ENCODE measurements at places on chromosomes 11 and 22.

GRCh38 chr11:41308286-41308685, 151.2 kb downstream of the LRRC4C start:
- DNase-seq: no peak

DNA sequence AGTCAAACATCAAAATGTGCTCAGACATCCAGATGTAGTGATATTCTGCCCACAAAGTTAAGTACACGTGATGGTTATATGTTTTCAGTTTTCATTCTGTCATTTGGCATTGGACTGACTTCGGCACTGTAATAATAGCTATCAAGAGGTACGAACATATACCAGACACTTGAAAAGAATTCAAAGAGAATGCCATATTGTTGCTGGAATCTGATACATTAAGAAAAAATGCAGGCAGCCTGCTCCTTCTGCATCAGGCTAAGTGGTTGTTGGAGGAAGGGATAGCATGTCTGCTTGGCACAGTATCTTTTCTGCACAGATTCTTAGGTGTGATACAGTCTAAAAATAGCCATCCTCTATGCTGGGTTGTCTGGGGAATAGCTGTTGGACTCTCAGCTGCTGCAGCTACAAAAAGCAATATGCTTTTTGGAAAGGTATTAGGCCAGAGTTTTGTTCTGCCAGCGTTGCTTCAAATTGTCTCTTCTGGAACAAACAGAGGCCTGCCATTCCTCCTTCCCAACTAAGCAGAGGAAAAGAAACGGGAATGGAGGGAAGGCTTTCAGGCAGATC, 892.6 kb downstream of the TBC1D22A start:
- no peak for DNase-seq

DNA sequence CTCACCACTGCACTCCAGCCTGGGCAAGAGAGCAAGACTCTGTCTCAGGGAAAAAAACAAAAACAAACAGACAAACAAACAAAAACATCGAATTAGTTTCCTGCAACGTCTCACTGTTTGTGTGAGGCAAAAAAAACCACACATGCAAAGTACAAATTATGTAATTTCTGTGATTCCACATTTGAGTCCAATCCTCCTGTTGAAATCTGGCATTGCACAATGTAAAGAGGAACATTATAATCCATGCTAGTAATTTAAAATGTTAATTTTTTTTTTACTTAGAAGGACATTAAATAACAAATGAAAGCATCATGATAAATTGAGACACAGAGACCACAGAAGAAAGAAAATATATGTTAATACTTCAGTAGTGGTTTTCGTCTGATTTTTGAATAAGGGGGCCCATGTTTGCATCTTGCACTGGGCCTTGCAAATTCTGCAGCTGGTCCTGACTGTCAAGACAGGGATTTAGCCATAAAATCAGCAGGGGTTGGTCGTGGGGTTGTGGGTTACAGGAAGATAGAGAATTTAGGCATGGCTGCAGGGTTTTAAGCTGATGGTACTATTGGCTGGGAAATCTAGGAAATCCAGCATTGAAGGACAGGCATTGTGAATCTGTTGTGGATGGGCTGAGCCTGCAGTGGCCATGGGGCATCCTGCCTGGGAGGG, 102.6 kb upstream of the ALDH3B2 start:
- no peak for DNase-seq

GRCh38 chr11:69864686-69865661, 45.8 kb upstream of the FGF3 start:
- no peak for DNase-seq

- DNase-seq: no peak
Measured at GRCh38 chr11:3632070-3632660, 9.6 kb downstream of the ART5 start.

GRCh38 chr11:64358907-64359711, at the start of gene RPS6KA4:
TSS of gene RPS6KA4 (plus strand) at chr11:64359162. CDS start at chr11:64359236, 74 bp downstream.
- peak; percentile 69 for DNase-seq

GRCh38 chr11:134841972-134842371, 429.9 kb upstream of the B3GAT1 start:
- DNase-seq: no peak

GRCh38 chr11:19164230-19164855, 37.4 kb downstream of the CSRP3 start:
- no peak for DNase-seq

DNA sequence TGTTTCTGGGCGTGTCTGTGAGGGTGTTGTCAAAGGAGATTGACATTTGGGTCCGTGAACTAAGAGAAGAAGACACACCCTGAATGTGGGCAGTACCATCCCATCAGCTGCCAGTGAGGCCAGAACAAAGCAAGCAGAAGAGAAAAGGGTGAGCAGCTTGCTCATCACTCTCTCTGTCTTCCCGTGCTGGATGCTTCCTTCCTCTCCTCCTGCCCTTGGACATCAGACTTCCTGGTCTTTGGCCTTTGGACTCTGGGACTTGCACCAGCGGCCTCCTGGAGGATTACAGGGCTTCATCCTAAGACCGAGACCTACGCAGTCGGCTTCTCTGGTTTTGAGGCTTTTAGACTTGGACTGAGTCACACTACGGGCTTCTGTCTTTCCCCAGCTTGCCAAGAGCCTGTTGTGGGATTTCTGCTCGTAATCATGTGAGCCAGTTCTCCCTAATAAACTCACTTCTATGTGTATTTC, 18.8 kb downstream of the APOL2 start:
- DNase-seq: no peak

GRCh38 chr11:46378811-46379481, 2.5 kb upstream of the MDK start:
- DNase-seq: peak; percentile 32

DNA sequence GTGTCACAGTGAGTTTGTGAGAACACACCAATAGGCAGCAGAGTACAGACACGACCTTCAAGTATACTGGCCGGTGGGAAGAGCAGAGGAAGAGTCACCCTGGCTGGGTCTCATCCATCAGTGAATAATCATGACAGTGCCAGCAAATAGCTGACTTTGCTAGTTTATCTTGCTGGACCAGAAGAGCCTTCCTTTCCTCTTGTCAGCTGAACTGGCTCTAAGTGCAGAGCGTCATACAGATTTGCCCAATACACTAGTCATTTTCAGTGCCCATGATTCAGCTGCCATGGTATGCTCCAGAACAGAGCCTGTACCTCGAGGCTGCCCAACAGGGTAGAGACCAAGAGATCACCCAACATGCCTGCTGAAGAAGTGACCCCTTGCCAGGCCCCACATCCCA, 82.9 kb upstream of the TBCEL start:
- no peak for DNase-seq
